ENCODE measurements at places on chromosomes 4 and X.

DNA sequence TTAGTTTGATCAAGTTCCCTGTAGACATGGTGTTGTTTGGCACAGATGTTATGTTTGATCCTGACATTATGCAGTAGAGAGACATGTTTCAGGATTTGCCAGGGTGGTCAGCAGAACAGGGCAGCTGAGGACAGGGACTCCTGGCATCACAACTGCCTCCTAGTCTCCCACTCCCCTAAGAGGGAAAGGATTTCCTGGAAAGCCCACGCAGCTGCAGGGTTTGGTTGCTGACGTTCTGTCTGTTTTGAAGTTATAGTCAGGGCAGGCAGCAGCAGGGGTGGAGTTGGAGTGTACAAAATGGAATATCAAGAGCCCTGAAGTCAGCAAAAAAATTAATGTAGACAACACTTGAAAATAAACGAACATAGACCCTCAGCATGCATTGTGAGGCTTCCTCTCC, 125.4 kb downstream of the CPE start:
- no peak for DNase-seq

- no peak for DNase-seq
Measured at GRCh38 chr4:945274-946102, 13.2 kb downstream of the TMEM175 start.

GRCh38 chrX:24133312-24133711, 16.2 kb upstream of the ZFX start:
- no peak for DNase-seq

DNA sequence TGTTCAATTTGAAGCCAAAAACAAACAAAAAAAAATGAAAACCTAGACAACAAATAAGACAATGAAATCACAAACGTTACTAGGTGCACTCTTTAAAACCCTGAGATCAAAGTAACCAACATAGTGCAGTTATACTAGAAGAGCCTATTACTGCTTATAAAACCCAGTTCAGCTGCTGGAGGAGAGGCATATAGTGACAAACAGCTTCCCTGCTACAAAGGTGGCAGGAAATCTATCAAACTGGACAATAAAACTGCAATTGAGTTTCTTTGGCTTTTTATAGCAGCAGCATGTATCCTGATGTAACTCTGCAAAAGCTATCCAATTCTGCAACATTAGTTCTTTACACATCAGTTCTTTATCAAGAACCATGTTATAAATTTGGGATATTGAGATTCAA, 155.6 kb downstream of the LRBA start:
- no peak for DNase-seq

GRCh38 chrX:102976793-102977495, 39.9 kb downstream of the RAB40AL start:
- no peak for DNase-seq

DNA sequence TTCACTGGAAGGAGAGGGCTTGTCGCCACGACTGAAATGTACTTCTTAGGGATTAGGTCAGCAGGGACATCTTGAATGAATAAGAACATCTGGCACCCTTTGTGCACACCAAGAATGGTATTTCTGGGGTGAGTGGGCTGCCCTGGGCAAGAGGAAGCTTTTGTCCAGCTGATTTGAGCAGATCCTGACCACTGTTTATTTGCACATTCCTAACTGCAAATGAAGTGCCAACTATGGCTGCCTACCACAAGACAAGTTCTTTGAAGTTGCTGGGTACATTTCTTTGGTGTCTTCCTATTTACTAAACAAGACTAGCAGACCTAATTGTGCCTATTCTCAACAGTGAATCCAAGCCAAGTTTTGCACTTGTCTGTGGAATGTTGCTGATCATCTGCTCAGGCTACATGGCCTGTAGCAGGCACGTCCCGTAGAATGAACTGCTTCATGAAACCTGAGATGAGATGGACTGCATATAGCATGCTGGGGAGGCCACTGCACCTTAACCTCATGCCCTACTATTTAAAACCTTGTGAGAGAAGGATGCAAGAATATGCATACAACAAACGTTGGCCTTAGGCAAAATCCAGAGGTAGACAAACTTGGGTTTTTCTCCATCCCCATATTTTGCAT, 45.0 kb downstream of the PIR start:
- no peak for DNase-seq

DNA sequence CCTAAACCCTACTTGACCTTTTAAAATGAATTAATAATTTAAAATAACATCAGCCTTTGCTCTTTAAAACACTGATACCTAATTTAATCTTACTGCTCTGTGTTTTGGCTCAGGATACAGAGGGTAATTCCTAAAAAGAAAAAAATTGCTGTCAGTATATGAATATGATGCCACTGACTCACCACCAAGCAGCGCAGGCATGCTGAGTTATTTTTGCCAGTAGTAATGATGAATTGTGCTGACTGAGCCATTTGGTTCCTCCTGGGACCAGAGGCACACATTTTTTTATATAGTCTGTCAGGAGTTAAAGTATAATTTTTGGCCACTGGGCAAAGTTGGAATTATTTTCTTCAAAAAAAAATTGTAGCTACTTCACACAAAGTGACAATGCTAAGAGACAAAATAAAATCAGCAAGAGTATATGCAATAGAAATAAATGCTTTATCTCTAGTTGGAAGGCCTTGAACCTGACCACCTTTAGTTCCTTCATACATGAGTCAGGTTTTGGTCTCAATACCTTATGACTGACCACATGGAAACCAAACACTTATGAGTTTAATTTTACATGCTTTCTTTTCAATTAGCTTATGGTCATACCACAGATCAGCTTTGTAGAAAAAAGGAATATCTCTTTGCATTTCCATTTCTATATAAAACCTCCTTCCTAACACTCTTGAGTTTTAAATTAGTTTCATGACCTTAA, 115.1 kb downstream of the PPP3CA start:
- no peak for DNase-seq

- DNase-seq, result no peak
Measured at GRCh38 chr4:2537011-2537830, 774 bp downstream of the FAM193A start.

GRCh38 chrX:68683580-68683979, 36.1 kb downstream of the STARD8 start:
- DNase-seq, result no peak

DNA sequence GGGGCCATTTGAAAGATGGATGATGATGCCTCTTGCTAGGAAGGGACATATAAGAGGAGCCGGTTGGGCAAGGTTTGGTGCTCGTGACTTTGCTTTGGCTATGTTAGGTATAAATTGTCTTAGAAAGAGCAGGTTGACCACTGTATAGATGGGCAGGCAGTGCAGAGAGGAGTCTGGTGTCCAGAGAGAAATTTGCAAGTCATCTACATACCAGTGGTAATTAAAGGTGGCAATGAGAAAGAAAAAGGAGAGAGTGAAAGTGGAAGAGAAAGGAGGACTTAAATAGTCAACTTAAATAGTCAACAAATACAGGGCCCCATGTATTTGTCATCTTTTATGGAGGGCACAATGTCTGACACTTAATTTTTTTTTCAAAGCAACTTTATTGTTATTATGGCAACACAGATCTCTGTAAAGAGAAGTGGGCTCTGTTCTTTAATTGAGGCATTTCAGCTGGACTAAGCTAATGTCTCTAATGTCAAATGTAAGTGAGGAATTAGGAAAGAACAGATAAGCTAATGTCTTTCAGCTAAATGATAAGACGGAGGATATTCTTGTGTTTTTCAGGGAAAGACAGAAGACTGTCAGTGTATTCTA, 75.4 kb upstream of the ANXA3 start:
- DNase-seq, result no peak

DNA sequence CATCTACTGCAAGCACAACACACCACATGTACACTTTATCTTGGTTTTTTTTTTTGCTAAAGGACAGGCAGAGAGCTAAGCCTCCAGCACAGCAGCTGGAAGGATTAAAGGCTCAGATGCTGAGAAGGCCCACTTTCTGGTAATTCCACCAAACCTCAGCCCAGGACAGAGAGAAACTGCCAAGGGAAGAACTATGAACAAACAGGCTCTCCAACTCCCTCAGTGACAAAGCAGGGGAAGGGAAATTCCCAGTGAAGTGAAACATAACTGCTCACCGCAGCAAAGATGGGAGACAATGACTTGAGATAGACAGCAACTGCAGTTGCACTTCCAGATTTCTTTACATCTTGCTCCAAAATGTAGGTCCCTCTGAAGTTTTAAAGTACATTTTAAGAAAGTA, 4.8 kb downstream of the PROM1 start:
- no peak for DNase-seq

GRCh38 chrX:126064901-126065541, 101.1 kb downstream of the DCAF12L2 start:
- DNase-seq, result no peak

DNA sequence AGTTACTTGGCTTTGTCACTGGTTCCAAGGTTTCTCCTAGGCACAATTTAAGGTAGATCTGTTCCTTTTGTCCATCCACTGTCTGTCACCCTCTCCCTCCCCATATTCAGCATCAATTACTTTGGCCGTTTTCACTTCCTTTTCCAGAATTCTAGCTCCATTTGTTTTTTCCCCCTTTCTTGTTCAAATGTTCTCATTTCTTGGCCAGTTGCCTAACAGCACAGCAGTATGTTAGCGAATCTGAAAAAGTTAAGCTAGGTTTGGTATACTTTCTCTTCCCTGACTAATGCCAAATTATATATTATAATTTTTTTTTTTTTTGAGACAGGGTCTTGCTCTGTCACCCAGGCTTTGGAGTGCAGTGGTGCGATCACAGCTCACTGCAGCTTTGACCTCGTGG, 409.1 kb upstream of the TEX13C start:
- DNase-seq, result no peak

DNA sequence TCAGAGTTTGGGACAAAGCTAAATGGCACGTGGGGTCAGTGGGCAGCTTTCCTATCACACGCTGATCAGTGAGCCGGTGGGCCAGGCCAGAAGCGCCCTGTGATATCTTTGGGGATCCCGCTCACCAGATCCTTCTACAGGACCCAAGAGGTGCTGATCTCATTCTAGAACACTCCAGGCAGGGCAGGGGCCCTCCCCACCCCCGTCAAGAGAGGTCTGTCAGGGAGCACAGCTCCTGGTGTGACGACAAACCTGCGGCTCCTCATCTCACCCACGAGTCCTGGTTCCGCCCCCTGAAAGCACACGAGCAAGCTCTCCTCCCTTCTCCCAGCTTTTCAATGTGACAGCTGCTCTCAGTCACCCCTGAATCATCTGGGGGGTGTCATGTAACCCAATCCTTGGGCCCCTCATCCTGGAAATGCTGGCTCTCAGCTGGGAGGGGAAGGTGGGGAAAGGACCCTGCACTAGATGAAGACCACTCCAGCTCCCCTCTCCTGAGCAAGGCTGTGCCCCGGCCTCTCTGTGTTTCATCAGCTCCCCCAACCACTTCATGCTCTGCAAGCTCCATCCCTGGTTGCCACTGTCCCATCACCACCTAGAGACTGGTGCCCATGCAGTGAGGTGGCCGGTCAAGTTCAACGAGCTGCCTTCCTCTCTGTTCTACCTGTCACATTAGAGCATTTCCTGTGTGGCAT, 4.6 kb downstream of the HCFC1 start:
- DNase-seq, result no peak

GRCh38 chr4:184364100-184364921, 110.0 kb downstream of the IRF2 start:
- no peak for DNase-seq

Measured in cortex of kidney (tissue), 1 donor.